Brain microvascular endothelial cell (primary cell): ENCODE measurements at places on chromosomes 12 and 14.

DNA sequence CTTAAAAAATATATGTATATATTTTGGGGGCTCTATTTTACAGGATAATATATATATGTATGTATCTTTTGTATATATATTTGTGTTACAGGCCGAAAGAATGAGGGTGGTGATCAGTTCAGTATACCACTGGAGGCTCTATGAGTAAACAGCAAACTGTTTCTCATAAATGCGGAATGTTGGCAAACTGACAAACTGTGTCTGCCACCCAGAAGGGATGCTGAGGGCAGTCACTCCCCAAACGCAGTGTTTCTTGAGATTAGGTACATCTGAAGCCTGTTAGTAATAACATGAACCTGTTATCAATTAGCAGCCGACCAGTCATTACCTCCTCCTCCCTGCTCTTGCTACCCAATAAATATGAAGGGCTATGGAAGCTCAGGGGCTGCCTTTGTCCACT is 20.8 kb downstream of the TNFAIP2 start:
- DNase-seq, result no peak

DNA sequence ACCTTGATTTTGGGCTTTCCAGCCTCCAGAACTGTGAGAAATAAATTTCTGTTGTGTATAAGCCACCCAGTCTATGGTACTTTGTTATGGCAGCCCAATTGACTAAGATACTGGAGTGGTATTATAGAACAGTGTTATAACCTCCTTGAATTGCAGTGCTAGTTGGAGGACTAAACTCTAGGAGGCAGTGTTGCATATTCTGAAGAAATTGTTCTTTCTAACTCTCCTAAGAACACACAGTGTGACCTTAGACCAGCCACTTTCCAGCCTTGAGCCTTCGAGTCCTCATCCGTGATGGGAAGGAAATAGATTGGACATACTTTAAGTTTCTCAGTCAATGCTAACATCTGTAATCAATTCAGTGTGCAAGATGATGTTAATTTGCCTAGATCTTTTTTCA is 22.4 kb upstream of the LRRC10 start:
- no peak for DNase-seq

- no peak for DNase-seq
Observed at GRCh38 chr12:25262389-25263074, 11.8 kb upstream of the KRAS start.

GRCh38 chr12:110254971-110255540 is 26.0 kb upstream of the ATP2A2 start:
- no peak for DNase-seq

GRCh38 chr12:15200641-15201040 is 20.6 kb downstream of the RERG start:
- no peak for DNase-seq
